DND-41 (cell line): ENCODE measurements at places on chromosomes 11 and 22.

- H3K27me3 ChIP-seq, result no peaks in the 10 kb centered on the region
- H3K4me3 ChIP-seq, result no peak overlapping the region
- no peaks in the 10 kb centered on the region for H3K36me3 ChIP-seq
Observed at GRCh38 chr11:87871056-87871455, 304.2 kb downstream of the RAB38 start.

DNA sequence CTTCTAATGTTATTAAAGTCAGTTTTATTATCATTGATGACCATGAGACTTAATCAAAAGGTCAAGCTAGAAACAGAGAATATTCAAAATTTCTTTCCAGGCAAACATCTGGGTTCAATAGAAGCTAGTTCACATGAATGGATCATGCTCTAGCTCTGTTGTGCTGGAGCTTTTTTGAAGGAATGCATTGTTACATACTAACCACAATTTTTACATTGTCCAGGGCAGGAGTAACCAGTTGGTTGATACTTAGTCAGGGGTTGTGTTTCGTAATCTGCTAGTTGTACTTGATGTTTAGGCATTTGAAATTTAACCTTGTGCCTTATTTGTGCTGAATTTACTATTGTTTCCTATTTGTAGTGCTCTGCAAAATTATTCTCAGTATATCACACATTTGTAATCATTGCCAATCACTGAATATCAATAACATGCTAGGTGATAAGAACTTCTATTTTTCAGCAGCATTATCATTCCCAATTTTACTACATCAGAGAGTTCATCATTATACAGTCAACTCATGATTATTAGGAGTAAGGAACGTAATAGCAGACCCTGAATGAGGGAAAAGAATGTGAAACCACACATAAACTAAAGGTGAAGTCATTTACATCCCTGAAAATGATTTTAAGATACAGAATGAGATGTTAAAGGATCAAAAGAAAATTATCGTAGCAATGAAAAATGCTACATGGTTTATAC lies 23.2 kb downstream of the NF2 start:
- peaks cover 57% of the 10 kb centered on the region for H3K4me1 ChIP-seq
- DNase-seq, result no peak
- H3K4me3 ChIP-seq, result no peak overlapping the region
- H3K36me3 ChIP-seq, result no peaks in the 10 kb centered on the region
- no peak overlapping the region for H3K27ac ChIP-seq

- DNase-seq, result no peak
- no peaks in the 10 kb centered on the region for H3K4me1 ChIP-seq
- H3K27ac ChIP-seq, result no peak overlapping the region
- H3K4me3 ChIP-seq, result no peak overlapping the region
- H3K36me3 ChIP-seq, result no peaks in the 10 kb centered on the region
Observed at GRCh38 chr11:95514416-95515110, 275.0 kb downstream of the FAM76B start.

GRCh38 chr11:118206391-118207031 lies 18.3 kb downstream of the JAML start:
- peak overlapping the region; percentile 49 for H3K27ac ChIP-seq
- peak; percentile 21 for DNase-seq
- H3K27me3 ChIP-seq, result no peaks in the 10 kb centered on the region
- H3K4me1 ChIP-seq, result peaks cover 21% of the 10 kb centered on the region
- H3K4me3 ChIP-seq, result no peak overlapping the region

DNA sequence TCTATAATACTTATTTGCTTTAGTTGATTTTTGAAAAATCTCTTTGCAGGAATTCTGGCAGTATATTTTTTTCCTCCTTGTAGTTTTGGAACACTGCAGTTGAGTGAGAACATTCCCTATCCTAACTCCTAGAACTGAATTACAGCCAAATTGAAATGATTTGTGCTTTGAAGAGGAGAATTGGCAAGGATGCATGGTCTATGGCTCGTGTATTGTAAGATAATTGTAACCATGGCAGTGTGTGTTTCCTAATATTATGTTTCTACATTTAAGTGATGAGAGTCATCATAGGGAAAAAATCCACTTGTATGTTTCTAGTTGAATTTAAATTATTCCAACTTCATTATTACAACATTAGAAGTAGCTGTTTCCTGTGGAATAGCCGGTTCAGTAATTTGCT lies 80.9 kb upstream of the MYO18B start:
- H3K27ac ChIP-seq, result no peak overlapping the region
- no peaks in the 10 kb centered on the region for H3K4me1 ChIP-seq
- no peak overlapping the region for H3K4me3 ChIP-seq
- no peaks in the 10 kb centered on the region for H3K27me3 ChIP-seq

DNA sequence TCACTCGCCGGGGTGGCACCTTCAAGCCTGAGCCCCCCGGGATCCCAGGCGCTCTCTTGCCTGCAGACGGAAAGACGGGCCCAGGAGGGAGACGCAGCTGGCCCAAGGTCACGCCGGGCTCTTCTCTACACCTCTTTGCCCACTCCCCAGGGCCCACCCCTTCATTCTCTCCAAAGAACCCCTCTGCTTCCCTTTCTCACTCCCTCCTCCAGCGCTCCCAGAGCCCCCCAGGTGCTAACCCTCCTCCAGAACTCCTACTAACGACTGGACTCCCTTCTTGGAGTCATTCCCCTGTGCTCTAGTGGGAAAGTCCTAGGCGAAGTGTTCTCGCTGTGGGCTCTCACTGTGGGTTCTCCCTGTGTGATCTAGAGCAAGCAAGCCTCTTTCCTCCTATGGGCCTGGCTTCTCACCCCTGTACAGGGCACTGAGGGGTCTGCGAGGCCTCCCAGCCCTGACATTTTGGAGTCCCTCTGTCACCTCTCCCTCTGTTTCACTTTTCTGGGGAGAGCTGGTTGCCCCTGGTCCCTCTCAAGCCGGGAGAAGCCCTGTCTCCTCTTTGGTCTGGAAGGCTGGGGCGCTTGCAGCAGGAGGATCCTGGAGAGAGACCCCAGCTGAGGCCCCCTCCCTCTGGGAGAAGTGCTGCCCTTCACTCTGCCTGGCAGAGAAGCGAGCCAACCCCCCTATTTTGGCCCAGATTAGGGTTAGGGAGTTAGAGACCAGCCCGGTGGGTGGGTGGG lies 858 bp downstream of the OAF start:
- H3K36me3 ChIP-seq, result no peaks in the 10 kb centered on the region
- peaks cover 23% of the 10 kb centered on the region for H3K27me3 ChIP-seq
- peak overlapping the region; percentile 73 for H3K4me3 ChIP-seq
- H3K4me1 ChIP-seq, result peaks cover 22% of the 10 kb centered on the region
- no peak for DNase-seq

GRCh38 chr11:73542175-73542574 lies 55.7 kb downstream of the FAM168A start:
- no peaks in the 10 kb centered on the region for H3K27me3 ChIP-seq
- H3K4me3 ChIP-seq, result no peak overlapping the region
- DNase-seq, result no peak
- peaks cover 34% of the 10 kb centered on the region for H3K4me1 ChIP-seq
- 0 out of 2 replicates have a peak overlapping the region, but pooled peaks have one; percentile 24 for H3K27ac ChIP-seq
- no peaks in the 10 kb centered on the region for H3K36me3 ChIP-seq
